Natural killer cell treated with Interleukin-12 subunit alpha and Interleukin-12 subunit beta and Interleukin-15 and Interleukin-18, amount 100 ng/mL, for 72 hours (primary cell): ENCODE measurements at places on chromosomes 11 and 22. TPM values are rescaled to one million over a fixed set of nuclear protein-coding genes. Genes with fewer than 3 reads are reported as not detected.

Gene LRRN4CL
- 0.52 TPM for total RNA-seq

Gene WNT7B
- total RNA-seq: not detected

Gene SYT8
- total RNA-seq: not detected

Gene SVIP
- 25.6 TPM for total RNA-seq

Gene OR52E2
- total RNA-seq: not detected

Gene BIRC3
- 62.3 TPM for total RNA-seq

DNA sequence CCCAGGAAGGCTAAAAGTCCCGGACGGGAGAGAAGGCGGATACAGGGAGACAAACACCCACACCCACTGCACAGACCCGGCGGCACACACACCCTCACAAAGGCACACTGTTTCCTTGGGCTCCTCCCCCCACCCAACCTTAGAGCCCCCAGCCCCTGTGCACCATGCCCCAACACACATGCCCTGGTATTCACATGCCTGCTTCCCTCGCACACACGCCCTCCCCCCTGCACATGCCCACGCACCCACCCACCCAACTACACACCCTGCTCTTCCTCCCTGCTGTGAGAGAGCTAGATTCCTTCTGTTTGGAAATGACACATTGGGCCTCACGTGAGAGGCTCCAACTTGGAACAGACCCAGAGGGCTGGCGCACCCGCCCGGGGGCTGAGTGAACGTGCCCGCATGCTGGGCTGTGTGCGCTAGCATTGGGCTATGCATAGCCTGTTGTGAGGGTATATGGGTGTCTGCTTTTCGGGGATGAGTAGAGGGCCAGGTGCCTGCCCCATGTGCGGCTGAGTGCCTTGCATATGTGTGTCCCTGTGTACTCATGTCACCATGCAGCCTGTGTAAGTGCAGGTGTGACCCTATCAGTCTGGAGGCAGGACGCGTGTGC, 518 bp upstream of the CHRM1 start:
- DNase-seq: no peak

GRCh38 chr11:36487619-36488018, 22.5 kb downstream of the TRAF6 start:
- no peak for DNase-seq

DNA sequence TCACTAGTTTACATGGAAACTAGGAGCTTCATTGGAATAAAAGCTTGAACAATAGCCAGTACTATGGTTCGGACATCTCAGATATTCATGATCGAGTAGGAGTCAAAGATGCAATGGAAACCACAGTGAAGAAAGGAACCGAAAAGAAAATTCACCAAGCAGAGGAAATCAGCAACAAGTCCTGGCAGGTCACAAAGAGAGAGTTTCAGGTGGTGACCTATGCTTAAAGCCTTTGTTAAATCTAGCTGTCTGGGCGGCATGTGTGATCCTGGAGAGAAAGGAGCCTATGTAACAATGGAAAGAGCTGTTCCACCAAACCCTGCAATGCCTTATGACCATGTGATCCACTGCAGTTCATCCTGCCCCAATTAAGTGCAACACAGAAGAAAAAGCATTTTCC, 68.9 kb upstream of the POU2AF2 start:
- no peak for DNase-seq

- no peak for DNase-seq
Observed at GRCh38 chr11:110830344-110830743, 118.1 kb upstream of the ARHGAP20 start.

DNA sequence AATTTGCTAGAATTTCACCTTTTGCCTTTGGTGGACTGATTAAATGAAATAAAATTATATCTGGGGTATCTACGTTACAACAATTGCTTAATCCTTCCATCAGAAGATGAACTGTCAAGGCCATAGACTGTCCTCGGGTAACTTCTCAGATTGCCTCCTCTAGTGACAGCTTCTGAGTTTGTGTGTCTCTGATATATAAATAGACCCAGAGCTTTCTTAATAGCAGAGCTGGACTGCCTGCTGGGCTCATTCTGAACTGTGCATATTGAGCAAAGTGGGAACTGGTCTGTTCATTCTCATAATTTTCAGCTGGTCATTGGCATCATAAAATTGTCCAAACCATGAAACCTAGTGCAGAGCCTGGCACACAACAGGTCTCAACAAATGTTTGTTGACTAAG, 99.1 kb upstream of the GRAMD1B start:
- no peak for DNase-seq

GRCh38 chr11:38835966-38836365, 2237.9 kb upstream of the RAG2 start:
- DNase-seq: no peak

DNA sequence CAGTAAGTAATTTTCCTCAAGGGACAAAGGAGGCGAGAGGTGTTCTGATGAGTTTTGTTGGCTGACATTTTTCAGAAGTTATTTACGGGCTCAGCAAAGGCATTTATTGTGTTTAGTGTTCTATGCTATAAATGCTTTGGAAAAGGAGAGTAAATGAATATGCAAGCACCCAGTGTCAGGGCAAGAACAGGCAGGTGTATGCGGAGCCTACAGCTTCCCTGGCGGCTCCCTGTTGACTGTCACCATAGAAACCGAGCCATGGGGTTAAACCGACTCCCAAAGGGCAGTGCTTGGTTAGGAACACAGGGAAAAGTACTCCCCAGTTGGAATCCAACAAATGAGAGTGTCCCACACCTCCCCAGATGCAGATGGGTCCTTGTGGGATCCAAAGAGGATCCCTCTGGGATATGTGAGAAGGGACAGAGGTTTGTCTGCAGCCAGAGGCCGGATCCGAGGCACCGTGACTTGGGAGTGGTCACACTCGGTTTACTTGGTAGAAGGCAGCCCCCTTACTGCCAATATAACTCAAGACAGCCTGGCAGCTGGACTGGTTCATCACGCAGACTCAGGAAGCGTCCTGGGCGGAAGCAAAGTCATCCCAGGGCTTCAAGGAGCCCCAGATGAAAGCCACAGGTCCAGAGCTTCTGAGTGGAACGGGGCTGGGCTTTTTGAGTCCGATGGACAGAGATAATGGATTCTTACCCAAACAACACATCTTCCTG, 329.7 kb downstream of the CTTN start:
- DNase-seq: no peak

GRCh38 chr22:20315337-20316216, 4.3 kb downstream of the DGCR6L start:
- DNase-seq: peak; percentile 38

- no peak for DNase-seq
Observed at GRCh38 chr11:84866922-84867321, 760.2 kb downstream of the DLG2 start.

DNA sequence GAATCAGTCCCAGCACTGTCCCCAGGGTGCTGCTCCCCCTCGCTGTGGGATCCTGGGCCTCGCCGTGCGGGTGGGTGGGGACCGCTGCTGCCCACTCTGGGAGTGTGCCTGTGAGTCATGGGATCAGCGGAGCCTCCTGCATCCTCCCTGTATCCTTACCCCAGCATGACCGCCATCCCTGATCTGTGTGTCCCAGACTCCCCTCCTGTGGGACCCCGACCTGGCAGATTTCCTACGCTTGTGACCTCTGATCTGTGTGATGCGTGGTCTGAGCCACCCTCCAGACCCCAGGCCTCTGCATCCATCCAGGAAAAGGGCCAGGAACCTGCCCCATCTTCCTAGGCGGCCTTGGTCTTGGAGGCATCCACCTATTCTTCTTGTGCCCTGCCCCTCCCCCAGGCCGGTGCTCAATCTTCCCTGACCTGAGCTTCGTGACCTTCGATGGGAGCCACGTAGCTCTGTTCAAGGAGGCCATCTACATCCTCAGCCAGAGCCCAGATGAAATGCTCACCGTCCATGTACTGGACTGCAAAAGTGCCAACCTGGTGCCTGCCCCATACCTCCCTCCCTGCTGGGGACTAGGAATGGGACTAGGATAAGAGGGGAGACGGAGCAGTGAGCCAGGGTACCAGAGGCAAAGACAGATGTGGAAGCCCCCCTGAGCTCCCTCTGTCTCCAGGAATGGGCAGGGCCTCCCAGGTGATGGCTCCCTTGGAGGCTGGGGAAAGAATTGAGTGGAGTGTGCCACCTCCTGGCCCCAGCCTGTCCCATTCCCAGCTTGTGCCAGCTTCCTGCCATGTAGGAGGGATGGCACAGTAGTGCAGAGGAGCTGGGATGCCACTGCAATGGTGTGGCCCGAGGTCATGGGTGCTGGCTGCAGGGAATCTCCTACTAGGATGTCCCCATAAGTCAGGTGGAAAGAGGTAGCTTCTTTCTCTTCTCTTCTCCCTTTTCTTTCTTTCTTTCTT, 65.4 kb downstream of the OTOG start:
- DNase-seq: no peak

DNA sequence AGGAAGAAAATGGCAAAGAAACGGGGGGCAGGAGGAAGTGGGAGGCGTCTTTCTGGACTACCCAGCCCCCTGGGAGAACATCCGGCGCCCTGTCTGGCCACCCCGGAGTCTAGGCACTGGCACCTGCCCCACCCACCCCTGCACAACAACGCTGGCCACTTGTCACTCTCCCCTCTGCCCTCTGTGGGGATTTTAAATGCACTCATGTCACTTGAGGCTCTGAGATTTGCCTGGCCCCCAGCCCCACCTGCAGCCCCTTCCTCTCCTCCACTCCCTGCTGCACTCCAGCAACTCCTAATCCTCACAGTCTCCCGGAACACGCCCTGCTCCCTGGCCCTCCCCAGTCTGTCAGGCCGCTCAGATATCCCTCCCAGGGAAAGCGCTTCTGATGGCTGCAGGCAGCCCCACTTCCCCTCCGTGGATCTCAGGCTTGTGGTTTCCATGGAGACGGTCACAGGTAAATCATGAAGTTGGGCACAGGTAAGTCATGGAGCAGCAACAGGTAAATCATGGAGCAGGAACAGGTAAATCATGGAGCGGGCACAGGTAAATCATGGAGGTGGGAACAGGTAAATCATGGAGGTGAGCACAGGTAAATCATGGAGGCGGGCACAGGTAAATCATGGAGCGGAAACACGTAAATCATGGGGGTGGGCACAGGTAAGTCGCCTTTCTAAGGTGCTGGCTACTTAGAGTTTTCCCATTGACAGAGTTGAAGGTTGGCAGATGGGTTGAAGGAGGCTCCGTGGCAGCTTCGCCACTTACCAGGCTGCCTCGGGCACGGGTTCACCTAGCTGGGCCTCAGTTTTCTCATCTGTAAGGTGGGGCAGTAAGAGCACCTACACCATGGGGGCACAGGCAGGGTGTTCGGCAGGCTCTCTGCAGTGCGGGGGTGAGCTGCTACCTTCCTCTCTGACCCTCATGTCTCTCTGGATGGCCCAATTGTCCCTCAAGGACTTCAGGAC, 79.0 kb upstream of the SHISAL1 start:
- peak; percentile 44 for DNase-seq

DNA sequence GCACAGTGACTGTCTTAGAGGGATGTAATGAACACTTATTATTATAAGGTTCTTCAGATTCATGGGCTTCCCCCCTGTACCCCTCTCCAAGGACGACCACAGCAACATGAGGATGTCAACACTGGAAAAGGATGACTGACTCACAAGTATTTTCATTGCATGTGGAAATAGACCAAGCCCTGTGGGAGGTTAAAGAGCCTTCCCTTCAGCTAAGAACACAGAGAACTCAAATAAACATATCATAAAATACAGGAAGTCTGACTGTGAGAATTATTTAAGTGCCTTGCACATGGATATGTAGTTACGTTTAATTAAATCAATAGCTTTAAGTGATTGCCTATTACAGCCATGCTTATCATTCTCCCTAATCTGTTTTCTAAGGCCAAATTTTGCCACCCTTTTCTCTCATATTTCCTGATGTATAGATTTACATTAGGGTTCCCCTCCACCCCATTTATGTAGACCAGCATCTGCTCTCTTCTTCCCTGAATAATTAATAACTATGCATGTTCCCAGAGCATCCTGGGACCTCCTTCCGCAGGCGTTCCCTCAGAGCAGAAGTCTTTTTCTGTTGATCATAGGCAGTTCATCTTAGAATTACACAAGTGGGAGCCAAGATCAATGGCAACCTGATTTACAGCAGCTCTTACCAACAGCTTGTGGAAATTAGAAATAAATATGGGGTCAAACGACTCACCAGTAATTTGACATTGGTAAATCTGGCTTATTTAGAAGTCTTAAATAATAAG, 226.9 kb downstream of the OPCML start:
- DNase-seq: no peak
